ENCODE measurements at places on chromosomes 7 and 10.

DNA sequence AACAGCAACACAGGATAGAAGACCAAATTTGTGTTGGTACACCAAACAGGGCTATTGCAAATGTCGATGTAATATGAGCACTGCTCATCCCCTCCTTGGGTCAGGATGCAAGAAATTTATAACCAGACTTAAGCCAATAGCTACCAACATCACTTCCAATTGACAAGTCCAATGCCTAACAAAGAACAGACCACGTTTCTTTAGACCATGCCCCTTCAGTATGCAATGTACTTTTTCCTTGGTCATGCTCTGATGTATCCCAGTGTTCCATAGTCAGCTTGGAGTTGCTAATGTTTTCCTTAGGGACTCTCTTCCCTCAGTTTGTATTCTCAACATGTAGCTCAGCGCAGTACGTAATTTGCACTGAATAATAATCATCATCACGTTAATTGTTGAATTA lies 7.8 kb downstream of the CACNA2D1 start:
- no peak for DNase-seq

- no peak for DNase-seq
Observed at GRCh38 chr7:45704683-45705016, 130.5 kb downstream of the ADCY1 start.

GRCh38 chr7:44511863-44512468 lies 21.5 kb upstream of the NUDCD3 start:
- no peak for DNase-seq

DNA sequence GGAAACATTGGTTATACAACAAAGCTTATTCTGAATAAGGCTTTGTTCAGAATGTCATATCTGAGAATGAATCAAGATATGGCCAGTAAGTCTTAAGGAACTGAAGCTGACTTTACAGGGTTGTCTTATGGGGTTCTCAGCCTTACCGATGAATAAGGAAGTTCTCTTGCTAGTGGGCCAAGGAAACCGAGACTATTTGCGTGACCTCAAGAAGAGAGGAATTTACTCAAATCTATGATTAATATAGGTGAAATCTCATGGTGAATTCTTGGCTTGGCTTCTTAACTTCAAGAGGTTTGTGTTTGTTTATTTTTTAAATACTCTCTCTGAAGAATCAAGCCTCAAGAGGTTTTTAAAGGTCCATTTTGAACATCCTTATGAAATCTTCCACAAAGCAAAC lies 4.7 kb upstream of the MRLN start:
- DNase-seq = peak; percentile 53

DNA sequence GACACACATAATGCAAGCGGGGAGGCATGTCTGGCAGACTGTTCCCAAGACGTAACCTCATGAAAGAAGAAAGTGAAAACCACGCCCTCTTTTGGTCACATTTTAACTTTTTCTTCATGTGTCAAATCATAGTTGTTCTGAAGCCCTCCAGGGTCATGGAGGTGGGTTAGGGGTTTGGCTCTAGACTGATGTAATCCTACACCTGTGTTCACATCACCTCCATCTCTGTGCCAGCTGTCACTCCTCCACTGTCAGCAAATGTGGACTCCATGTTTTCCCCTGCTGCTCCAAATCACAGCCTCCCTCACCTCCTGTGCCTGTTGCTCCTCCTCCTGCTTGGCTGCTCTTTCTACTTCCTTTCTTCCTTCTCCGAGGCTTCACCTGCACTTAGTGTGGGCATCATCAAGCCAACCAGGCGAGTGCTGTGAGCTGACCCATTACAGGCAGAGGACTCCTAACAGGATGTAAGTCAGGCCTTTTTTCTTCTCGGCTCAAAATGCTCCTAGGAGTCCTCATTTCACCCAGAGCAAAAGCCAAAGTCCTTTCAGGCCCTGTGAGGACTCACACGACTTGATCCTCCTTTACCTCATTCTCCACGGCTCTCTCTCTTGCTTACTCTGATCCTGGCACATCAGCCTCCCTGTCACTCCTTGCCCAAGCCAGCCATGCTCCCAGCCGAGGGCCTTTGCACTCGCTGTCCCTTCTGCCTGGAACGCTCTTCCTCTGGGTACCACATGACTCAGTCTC lies 66.4 kb upstream of the IFRD1 start:
- DNase-seq = no peak
